Neuronal stem cell (in vitro differentiated cells): ENCODE measurements at places on chromosomes 4 and X.

- DNase-seq = no peak
Observed at GRCh38 chr4:1279253-1279652, 10.4 kb upstream of the MAEA start.

DNA sequence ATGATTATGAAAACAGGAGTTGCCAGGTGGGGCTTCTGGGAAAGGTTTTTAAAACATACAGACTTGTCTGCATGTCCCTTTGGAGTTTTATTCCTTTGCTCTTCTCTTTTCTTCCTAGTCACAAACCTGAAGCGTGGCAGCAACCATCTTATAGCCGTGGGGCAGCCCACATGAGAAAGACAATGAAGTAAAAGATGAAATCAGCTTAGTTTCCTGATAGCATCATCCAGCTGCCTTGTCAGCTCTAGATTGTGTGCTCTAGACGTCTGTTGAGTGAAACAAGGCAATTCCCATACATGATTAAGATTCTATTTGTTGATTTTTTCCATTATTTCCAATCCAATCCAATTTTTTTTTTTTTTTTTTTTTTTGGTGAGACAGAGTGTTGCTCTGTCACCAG, 68.9 kb downstream of the ELOVL6 start:
- no peak for DNase-seq

DNA sequence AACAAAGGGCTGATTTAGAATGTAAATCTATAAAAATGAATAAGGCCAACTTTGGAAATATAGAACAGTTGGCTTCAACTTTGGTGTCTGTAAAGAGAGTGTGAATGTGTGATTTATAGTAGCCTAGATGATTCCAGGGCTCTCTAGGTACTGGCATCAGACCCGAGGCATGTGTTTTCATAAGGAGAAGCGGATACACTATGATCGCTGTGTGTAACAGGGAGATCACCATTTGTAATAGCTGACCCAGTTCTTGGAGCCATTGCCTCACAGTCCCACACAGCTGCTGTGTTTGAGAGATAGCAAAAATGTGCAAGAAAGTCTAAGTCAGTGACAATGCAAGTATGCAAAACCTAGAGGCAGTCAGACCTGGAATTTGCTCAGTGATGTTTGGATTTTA, 135.1 kb downstream of the REPS2 start:
- no peak for DNase-seq

DNA sequence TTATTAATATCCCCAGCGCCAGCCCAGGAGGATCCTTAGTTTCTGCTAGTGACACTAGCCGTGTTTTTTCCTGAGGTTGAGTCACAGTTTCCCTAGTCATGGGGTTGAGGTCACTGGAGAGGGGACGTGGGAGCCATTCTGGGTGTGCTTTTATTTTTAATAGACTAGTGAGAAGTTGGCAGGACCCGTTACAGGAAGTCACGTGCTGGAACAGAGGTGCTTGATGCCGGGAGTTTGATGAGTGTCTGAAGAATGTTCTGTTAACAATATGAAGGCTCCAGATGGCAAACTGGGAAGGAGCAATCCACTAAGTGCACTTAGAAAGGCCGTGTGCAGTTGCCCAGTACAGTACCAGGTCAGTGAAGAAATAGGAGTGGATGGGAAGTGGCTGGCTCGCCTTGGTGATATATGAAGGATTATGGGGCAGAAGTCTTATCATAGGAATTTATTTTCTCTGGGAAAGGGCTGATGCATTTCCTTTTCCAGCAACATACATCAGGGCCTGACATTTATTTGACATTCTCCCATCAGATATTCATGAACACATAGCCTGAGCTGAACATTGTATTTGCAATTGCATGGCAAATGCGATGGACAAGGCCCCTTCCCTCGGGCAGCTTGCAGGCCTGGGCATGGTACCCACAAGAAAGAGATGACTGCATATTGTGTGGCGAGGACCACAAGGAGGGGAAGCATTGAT, 291.8 kb downstream of the FBXW7 start:
- no peak for DNase-seq

GRCh38 chr4:77117721-77118120, 39.3 kb upstream of the CCNG2 start:
- DNase-seq = no peak

DNA sequence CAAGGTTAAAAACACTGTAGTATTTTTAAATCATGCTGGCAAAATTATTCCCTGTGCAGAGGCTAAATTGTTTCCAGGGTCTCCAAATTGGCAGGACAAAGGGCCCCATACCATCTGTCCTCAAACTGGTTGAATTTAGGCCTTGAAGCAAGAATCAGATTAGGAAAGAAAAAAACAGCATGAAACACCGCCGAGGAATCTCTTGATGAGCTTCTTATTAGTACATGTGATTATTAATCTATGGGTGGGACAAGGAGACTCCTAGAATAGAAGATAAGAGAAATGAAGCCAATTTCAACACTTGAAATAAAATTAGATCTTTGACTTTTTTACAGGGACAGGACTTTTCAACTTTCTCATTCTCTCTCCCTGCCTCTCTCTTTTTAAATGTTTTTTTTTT, 7.1 kb upstream of the CLNK start:
- DNase-seq = no peak

DNA sequence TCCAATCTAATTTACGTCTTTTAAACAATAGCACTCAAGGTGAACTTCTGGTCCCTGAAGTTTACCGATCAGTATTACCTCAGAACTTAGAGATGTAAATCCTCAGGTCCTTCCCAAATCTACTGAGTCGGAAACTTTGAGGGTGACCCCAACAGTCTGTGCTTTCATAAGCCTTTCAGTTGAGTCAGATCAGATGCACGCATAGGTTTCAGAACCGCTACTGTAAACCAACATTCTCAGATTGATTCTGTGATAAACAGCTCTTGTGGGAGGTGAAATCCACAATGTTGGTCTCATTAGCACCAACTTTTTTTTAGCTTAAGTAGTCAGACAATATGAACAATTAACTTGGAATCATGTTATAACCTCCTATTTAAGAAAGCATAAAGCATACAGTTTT, 86.0 kb downstream of the WWC2 start:
- no peak for DNase-seq

- DNase-seq = no peak
Observed at GRCh38 chr4:64125354-64125753, 283.9 kb downstream of the TECRL start.

- no peak for DNase-seq
Observed at GRCh38 chr4:140423106-140423505, 4.3 kb downstream of the CLGN start.

DNA sequence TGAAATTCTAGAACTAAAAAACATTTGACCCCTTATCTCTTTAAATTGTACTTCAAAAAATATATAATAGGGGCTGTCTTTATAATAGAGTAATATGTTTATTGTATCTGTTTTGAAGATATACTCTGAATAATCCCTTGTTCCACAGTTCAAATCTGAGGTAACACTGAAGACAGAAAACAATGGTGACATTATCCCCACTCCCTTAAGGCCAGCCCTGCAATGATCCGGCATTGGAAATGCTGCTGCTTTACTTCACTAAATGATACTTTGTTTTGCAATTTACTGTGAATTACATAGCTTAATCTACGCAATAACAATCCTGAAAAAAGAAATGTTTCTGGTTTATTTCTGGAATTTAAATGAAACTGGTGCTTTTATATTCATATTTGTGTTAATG, 34.4 kb upstream of the ZFP42 start:
- no peak for DNase-seq
